ENCODE measurements at places on chromosomes 11 and 22.
A peak's percentile ranks its signal among the peaks of the same experiment; 100 is the strongest.

- no peak for DNase-seq
These were observed 3.8 kb upstream of the PELI3 start for GRCh38 chr11:66462911-66463310.

GRCh38 chr11:6468712-6469495, 4.8 kb downstream of the TRIM3 start:
- DNase-seq: peak; percentile 98

- DNase-seq: no peak
These were observed 5.6 kb downstream of the CCDC82 start for GRCh38 chr11:96384156-96384555.

DNA sequence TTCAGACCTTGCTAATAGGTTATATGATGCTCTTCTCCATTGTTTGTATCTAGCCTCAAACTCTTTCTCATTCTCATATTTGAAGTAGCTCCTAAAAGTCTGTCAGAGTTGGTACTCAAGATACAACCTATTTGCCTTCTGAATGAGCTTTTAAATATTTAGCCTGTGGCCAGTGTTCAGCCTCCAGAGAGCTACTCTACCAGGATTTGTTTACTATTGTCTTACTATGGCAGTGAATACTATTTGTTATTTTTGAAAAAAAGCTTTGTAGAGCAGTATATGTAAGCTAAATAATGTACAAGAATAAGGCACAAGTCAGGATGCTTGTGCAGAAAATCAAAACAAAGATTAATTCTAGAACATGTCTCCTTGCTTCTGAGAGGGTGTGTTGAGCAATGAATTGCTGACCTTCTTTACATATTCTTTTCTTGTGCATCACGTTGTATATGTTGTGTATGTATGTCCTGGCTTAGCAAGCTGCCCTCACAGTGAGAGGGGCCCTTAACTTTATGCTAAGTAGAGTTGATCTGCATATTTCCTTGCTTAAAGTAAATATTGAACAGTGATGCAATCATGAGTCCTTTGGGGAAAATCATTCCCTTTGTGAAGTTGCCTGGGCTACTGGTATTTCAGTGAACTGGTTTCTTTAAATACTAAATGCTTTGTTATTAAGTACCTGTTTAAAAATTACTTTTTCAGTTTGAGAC, 438.0 kb downstream of the LUZP2 start:
- no peak for DNase-seq

DNA sequence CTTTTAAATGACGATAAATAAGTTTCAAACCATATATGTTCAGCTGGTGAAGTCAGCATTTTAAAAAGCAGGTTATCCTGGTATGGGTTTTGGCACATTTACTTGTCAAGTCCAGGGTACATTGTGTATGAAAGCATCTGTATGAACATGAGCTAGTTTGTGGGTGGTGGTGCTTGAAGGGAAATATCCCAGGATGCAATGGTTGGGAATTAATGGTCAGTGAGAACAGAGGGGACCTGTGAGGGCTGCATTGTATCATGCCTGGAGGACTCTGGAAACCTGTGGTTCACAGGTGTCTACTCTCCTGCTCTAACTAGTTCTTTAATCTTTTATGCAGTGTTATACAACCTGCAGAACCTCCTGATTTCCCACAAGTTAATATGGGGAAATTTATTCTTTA, 5.8 kb downstream of the DEPDC7 start:
- no peak for DNase-seq

GRCh38 chr22:29270475-29271271, 2.6 kb downstream of the EWSR1 start:
- no peak for DNase-seq

DNA sequence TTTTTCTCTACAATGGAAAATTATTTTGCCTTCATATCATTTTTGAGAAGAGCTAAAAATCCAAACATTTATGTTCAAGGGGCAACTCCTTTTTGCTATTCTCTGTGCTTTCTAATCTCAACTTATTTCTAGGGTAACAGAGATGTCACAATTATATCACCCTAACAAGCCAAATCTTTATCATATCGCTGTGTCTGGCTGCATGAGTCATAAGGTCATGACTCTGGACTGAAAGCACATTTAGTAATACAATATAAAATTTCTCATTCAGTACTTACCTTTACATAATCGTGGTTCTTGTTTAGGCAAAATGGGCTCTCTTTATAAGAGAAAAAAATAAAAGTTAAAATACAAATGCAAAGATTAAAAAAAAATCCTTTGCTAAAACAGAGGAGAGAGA, 326.0 kb downstream of the CASP12 start:
- no peak for DNase-seq

Measured in H7 (cell line).